ENCODE measurements at places on chromosomes 4 and X.

DNA sequence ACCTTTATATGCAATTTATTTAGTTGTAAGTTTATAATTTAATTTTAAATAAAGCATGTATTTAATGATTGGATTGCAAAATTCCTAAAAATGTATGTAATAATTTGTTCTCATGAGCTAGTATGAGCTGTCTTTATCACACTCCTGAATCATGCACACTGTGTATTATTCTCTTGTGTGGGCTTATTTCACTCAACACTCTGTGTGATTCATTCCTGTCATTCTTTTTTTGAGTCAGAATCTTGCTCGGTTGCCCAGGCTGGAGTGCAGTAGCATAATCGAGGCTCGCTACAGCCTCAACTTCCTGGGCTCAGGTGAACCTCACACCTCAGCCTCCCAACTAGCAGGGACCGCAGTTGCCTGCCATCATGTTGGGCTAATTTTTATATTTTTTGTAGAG, 123.1 kb upstream of the SLC34A2 start:
- no peak for DNase-seq

DNA sequence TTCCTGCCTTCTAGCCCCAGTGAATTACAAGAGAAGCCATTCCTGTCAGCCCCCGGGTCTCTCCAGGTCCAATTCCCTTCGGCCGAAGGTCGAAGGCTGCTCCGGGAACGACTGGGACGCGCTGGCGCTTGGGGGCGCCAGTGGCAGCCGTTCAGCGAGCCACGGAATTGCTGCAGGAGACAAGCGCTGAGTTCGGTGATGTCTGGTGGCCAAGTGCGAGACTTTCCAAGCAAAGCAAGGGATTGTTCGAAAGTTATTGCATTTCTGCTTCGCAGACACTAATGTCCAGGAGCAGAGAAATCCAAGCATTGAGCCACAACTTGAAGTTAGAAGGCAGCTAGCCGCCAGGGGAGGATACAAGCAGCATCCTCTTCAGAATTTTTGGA, 1.1 kb upstream of the DKK2 start:
- no peak for DNase-seq

- no peak for DNase-seq
These were observed 216.2 kb upstream of the CTSO start for GRCh38 chr4:156169861-156170260.

DNA sequence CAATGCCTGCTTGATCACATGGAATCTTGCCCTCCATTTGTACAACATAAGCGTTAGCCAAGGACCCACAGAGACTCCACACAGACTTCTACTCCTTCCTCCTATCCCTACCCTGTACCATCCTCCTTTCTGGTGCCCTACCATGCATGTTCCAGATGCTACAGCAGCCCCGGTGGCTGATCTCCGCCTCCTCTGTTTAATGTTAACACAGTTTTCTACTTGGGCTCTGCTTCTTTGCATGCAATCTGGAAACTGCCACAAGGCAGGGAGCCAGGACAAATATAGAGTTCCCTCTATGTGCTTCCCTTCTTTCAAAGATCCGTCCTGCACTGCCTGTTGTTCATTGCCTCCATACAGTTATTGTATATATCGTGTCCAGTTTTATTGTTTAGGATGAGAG, 368.6 kb upstream of the TENM3 start:
- DNase-seq = no peak
